ENCODE measurements at places on chromosomes 2 and 18.

GRCh38 chr2:238784671-238785527 is 63.0 kb upstream of the TWIST2 start:
- DNase-seq = peak; percentile 80

DNA sequence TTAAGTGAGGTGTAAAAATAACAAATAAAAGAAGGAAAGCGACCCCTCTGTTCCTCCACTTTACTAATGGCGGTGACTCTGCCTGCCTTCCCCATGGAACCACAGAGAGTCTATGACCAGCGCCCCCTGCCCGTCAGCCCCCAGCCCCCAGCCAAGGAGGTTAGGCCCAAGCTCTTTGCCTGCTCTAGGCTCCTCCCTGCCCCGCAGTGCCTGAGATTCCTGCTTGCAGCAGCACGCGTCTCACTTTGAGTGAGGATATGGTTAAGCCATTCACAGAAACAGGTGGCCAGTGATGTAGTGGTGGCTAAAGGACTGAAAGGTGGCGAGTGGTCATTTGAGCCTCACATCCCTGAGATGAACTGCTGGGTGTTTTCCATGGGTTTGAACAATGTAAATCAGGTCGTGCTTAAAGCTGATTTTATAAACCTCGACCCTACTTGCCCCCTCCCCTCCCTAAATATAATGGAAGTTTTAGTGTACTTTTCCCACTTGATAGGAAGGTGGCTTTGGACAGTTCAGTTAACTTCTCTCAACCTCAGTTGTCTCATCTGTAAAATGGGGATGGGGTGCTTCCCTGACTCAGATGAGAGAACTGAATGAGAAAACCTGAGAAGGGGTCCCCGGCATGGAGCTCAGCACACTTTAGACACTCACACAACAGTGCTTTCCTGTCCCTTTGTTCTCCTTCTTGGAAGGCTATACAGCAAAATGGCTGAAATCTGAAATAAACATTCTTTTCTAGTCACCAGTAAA is 46.5 kb downstream of the IL1RL2 start:
- DNase-seq = no peak

- DNase-seq = no peak
These were observed 3.1 kb upstream of the ZEB2 start for GRCh38 chr2:144522897-144523595.

DNA sequence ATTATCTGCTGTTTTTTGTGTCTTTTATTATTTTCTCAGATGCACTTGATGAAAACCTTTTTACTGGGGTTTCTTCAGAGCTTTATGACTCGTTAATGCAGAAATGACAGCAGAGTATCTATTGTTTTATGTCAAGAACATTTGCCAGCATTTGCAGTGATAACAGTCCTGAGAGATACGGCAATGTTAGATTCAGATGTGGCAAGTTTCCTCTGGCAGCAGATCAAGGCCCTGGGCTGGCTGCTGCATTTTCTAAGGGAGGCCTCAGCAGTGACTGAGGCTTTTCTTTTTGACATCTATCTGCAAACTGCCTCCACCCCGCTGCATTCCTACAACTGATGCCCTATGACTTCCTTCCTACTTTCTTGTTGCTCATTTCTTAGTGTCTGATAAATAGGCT is 40.2 kb downstream of the EFEMP1 start:
- no peak for DNase-seq

- DNase-seq = no peak
These were observed 497.4 kb downstream of the CMPK2 start for GRCh38 chr2:6368281-6368680.

- DNase-seq = no peak
These were observed 36.2 kb upstream of the YES1 start for GRCh38 chr18:848062-848861.
